A375 (cell line): ENCODE measurements at places on chromosomes 13 and 19. TPM values are rescaled to one million over a fixed set of nuclear protein-coding genes. Genes with fewer than 3 reads are reported as not detected.

Gene C19orf73
- total RNA-seq = 2.2 and 4.1 TPM in 2 replicates

Gene KLK8
- total RNA-seq = not detected in 2 replicates

Gene FCAR
- not detected in 2 replicates for total RNA-seq

Gene PTH2
- not detected in 2 replicates for total RNA-seq

Gene HIPK4
- total RNA-seq = 0.19 TPM in 1 of 2 replicates, not detected in the other

Gene NLRP11
- total RNA-seq = 0.75 and 1.3 TPM in 2 replicates

Gene CCL25
- not detected in 2 replicates for total RNA-seq
